Activated naive CD4-positive, alpha-beta T cell treated with anti-CD3 and anti-CD28 coated beads, Interleukin-2, amount 50 U/mL, for 16 hours (primary cell): ENCODE measurements at places on chromosomes 2 and 18.
A peak's percentile ranks its signal among the peaks of the same experiment; 100 is the strongest.

DNA sequence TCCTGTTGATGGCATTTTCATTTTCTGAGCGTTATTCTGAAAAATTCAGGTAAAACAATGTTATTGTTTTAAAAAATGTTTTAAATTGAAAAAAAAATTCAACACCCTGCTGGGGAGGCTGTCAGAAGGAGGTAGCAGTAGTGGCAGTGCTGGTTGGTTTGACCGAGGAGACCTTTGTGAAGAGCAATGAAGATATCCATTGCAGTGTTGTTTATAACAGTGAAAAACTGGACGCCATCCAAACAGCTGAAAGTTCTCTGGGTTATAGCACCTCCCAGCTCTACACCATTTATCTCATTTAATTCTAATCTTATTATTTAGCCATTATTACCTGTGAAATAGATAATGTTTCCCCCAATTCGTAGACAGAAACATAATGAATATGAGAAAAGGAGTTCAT lies 12.6 kb upstream of the ITM2C start:
- DNase-seq = no peak

GRCh38 chr18:8821531-8821930 lies 116.2 kb downstream of the MTCL1 start:
- no peak for DNase-seq

- no peak for DNase-seq
Measured at GRCh38 chr2:66523377-66523969, 88.5 kb downstream of the MEIS1 start.

GRCh38 chr2:1234731-1235308 lies 178.4 kb upstream of the TPO start:
- no peak for DNase-seq

GRCh38 chr2:65937379-65938160 lies 497.4 kb upstream of the MEIS1 start:
- DNase-seq = no peak

- DNase-seq = peak; percentile 62
Measured at GRCh38 chr2:12717191-12718014, 667 bp downstream of the TRIB2 start.

GRCh38 chr2:104434318-104434792 lies 419.6 kb upstream of the POU3F3 start:
- DNase-seq = no peak

DNA sequence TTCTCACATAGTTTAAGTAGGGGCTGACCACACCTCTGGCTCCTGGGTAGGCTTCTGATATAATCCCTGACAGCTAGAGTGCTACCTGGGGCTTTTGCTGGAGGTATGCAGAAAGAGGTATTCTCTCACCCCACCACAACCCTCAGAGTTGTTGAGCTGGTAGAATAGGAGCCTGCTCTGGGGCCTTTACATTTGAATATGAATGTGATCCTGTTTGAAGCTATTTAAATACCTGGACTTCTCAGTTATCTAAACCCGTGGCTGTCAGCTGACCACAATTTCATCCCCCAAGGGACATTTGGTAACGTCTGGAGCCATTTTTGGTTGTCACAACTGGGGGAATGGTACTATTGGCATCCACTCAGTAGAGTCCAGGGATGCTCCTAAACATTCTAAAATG lies 669.1 kb downstream of the SATB2 start:
- no peak for DNase-seq

GRCh38 chr2:205930209-205930608 lies 155.8 kb downstream of the INO80D start:
- DNase-seq = no peak

DNA sequence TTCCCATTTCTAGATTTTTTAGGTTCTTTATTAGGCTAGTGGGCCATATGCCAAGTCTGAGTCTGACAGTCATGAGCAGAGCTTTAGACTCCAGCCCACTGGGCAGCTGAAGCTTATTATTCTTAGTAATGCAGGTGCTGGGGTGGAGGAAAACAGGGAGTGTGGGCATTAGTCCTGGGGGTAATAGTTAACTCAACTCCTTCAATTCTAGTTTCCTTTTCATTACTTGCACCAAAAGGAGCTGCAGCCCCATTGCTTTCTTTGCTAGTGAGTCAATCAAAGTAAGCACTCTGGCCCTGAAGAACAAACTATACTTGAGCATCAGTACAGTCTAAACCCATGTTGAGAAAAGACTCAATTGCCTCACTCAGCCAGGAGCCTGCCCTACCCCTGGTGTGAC lies 35.5 kb downstream of the ICOS start:
- DNase-seq = no peak

GRCh38 chr18:77209587-77209986 lies 40.1 kb upstream of the GALR1 start:
- DNase-seq = no peak

DNA sequence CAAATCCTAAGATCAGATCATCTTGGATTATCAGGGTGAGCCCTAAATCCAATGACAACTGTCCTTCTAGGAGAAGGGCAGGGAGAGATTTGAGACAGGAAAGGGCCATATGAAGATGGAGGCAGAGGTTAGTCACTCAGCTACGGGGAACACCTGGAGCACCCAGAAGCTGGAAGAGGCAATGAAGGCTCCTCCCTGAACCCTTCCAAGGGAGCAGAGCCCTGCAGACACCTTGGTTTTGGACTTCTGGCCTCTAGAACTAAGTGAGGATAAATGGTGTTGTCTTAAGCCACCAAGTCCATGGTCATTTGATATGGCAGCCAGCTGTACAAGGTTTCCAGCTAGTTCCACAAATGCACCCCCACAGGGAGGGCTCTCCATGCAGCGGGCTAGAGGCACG lies 6.9 kb upstream of the PTPN2 start:
- no peak for DNase-seq

- no peak for DNase-seq
Measured at GRCh38 chr18:41820784-41821183, 134.2 kb upstream of the PIK3C3 start.

GRCh38 chr2:216413882-216414281 lies 1.6 kb downstream of the SMARCAL1 start:
- DNase-seq = no peak

DNA sequence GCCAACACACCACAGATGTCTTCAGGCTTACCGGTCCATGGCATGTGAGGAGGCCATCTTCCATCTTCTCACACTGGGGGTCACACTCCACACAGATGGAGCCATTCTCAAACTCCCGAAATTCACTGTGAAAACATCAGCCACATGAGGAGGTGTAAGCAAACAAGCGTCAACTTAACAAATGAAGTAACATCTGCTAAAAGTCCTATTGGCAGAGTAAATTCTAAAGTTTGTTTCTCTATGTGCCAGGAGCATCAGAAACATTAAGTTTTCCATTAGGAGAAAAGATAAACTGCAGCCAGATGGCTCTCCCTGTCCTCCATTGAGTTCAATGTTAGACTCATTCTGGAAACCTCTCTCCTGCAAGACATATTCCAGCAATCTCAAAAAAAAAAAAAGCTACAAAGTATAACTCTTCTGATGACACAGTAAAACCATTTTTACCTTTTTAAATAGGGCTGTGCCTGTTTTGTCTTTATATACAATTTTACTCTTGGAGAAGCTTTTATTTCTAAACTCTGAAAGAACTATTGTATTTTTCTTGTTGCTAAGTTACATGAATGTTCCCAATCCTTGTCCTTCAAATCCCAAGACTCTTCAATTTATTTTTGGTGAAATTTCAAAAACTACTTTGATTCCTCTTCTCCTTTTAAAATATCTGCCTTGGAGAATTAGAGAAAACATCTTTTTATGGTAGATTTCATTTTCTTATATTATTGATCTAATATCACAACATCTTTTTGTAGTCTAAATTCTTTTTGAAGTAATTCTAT lies 865.3 kb downstream of the ERBB4 start:
- no peak for DNase-seq

GRCh38 chr2:74919827-74920226 lies 38.6 kb upstream of the POLE4 start:
- DNase-seq = peak; percentile 74

DNA sequence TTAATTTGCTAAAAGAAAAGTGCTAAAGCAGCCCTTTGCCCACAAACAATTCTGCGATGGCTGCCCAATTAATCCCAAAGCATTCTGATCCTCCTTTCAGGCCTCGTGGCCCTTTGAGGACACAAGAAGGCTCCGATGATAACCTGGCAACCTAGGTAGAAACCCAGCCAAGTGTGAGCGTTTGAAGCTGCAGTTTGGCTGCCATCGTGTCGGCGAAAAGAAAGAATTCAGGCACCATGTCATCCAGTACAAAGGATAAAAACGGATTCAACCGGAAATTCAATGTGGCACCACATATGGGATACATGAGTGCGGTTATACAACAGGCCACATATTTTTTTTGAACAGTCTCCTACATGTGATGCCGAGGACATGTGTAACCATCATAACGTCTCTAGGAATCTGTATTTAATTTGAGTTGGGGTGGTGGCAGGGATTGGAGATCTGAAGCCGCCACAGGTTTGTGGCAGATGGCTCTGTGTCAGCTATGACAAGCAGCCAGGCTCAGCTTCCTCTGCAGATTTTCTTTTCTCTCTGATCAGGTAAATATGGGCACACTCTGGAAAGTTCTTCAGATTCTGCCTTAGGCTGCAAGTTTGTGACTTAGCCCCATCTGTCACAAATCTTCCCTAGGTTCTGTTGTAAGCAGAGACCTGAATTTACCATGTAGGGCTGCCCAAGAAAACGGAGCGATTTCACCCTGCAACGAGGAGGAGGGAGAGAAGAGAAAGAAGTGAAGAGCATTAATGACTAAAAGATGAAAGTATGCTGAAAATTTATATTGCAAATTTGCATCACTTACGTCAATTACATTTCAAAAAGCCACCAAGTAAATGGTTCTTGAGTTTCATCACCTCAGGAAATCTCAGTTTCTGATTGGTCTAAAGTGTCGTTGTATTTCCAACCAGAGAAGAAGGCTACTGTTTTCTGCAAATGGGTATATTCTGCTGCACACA lies 573.2 kb downstream of the ZEB2 start:
- no peak for DNase-seq

- no peak for DNase-seq
Measured at GRCh38 chr2:222792001-222792611, 68.7 kb upstream of the ACSL3 start.

DNA sequence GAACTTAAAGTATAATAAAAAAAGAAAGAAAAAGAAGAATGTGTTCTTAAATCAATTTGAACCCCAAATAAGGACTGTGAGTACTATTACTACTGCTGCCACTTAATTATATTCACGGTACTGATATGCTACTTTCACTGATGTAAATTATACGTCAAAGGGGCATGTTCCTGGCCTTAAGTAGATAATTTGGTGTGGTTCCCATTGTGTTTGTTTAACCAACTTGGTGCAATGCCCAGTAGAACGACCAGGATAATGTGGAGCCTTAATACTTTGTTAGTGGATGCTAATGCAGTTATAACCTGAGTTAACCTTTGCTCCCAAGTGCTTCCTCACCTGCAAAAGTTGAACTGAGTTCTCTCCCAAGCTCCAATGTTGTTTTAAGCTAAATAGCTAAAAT lies 142.0 kb downstream of the NR4A2 start:
- DNase-seq = no peak

GRCh38 chr2:71419145-71419544 lies 34.2 kb upstream of the DYSF start:
- no peak for DNase-seq

GRCh38 chr2:229230256-229230655 lies 40.8 kb downstream of the PID1 start:
- no peak for DNase-seq

DNA sequence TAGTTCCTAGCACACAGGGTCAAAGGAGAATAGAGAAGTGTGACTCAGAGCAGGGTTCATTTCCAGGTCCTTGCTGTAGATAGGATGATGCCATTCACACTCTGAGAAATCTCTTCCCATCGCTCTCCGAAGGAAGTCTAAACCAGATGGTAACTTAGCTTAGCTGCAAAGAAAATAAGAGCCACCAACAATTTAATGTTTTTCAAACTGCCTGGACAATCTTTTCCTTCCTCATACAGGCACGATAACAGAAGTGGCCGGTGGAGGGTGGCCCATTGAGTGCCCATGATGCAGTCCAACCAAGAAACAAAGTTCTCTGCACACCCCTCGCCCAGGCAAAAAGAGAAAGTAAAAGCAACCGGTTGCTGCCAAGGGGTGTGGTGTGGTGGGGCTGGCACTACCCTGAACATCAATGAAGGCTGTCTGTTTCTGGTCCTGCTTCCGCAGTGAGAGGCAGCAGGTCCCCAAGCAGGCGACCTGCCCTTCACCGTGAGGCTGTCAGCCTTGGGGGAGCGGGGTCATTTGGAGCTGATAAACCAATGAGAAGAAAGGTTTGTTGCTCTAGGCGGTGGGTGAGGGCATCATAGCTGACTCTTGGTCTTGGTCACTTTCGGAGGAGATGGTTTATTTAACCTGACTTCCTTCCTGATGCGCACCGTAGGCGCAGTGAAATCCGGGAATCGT lies 105.6 kb upstream of the CD302 start:
- DNase-seq = peak; percentile 58

DNA sequence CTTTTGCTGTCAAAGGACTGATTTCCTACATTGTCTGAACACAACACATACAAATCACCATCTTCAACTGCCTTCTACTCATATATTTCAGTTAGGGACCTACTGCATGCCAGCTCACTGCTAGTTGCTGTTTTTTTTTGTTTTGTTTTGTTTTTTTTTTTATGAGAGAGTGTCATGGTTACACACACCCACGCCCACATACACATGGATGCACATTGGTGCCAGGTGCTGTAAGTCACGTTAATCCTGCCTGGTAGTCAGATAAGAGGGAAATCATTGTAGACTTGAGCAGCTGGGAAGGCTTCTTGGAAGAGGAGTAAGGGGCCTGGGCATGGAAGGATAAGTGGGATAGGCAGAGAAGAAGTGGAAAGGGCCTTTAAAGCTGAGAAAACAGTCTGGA lies 209.9 kb downstream of the TDRD15 start:
- DNase-seq = no peak

DNA sequence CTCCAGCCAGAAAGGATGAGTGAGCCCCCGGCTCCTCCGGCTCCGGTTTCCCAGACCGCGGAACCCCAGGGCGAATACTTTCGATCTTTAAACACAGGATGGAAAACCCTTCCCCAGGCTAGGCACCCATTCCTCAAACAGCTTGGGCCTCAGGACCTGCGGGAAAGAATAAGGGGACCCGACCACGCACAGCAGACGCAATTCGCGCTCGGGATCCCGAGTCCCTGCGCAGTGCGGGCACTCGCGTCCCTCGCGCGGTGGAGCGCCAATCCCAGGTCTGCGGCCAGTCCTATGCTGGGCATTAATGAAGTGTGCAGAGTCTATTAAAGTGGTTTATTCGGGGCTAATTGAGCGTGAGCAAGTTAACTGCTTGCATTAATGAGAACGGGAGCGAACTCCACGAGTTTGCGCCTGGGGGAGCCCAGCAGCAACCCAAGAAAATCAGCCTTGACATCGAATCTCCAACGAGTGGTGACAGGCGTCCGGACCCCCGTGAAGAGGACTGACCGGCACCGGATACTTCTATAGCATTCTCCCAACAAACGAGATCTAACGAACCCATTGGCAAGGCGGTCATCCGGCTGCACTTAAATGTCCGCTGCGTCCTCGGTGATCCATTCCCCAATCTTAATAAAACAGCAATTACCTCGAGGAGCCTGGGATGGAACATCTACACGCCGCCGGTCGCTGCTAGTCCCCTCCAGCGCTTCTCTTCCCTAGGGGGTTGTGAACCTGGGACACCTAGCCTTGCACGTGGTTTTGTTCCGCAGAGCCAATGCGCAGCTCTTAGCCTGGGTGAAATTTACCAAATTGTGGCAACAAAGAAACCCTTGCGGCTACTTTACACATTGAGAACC lies 1.6 kb downstream of the OSR1 start:
- DNase-seq = no peak
